NCI-H146 (cell line): ENCODE measurements at places on chromosomes 6 and 20.
A peak's percentile ranks its signal among the peaks of the same experiment; 100 is the strongest.

DNA sequence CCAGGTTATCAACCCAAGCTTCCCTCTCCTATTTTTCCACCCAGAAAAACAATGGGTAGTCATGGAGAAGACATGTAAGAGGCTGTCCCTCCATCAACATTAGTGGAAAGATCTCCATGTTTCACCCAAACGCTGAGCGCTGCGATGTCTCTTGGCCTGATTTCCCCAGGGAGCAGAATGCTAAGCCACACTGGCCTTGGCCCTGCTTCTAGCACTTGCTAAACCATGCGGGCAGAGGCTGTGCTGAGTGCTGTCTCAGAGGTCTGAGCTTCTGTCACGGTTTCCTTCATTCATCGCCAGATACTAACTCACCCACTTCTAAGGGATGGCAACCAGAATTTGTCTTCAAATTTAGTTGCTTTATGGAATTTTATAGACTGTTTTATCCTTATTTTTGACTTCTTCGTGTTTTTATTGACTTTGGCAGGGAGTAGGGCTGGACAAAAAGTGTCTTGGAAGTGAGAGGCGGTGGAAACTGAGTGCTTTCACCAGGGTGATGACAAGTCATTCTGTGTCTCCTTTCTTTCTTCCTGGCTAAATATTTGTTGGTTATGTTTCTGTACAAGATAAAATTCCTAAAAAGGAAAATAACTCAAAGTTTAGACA, 181.4 kb upstream of the UST start:
- no peak for DNase-seq

GRCh38 chr6:39882531-39882899, 51.7 kb downstream of the MOCS1 start:
- DNase-seq, result no peak

- no peak for DNase-seq
Observed at GRCh38 chr20:63163596-63164483, 52.1 kb downstream of the YTHDF1 start.

DNA sequence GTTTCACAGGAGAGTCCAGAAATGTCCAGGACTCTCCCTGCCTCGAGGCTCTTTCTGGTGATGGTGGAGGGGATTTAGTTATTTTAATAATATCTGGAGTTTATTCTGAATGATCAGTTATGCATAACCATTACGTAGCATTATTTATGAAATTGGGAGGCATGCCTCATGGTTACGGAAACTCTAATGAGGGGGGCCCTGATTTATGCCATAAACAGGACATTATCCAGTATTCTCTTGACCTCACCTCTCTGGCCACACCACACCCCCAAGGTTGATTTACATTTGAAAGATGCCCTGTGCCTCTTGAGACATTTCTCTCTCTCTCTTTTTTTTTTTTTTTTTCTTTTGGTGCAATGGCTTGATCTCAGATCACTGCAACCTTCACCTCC, 268.8 kb downstream of the TFAP2C start:
- no peak for DNase-seq

- DNase-seq, result no peak
Observed at GRCh38 chr20:62765021-62765420, 31.3 kb upstream of the MRGBP start.

GRCh38 chr20:25239387-25240370, 8.2 kb upstream of the PYGB start:
- no peak for DNase-seq

GRCh38 chr20:37534401-37535157, 6.9 kb upstream of the BLCAP start:
- peak; percentile 80 for DNase-seq

DNA sequence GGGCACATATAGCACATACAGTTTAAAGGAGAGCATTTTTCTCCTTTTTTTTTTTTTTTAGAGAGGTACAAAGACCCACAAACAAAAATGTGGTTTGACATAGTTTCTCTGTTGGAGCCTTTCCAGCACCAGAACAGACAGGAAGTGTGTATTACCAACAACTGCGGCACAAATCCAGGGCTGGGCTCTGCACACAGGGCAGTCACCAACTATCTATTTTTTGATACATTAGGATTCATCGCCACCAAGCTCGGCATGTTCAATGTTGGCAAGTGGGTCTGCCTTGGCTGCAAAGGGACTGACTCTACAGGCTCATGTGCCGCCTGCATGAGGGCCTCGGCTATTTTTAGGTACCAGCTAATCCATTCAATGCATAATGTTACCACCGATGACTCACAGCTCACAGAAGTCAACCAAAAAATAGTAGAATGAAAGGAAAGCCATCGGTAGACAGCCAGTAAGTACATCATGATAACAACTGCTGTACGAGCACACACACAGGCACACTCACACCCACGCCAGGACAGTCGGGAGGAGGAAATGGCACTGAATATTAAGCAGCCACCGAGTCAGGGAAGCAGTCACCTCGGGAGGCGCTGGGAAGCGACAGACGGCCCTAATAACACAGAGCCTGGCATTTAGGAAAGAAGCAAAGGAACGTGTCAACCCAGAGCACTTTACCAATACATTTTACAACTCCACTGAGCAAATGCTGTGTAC, 81.6 kb downstream of the GMPR start:
- DNase-seq, result peak; percentile 26

DNA sequence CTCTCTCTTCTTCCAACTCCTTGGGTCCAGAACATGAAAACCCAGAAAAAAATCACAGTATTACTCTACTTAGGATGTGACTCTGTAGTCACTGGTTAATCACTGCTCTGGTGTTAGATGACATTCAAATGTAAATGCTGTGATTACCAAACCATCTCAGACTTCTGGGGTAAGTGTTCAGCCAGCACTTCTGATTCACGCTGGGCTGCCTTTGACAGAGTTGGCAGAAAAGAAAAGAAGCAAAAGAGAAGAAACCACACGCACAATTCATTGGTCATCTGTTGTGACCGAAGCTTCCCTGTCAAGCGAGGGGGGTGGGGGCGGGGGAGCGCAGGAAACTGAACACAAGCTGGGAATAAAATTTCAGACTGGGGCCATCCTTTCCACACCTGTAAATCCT, 82.7 kb downstream of the PSMG4 start:
- no peak for DNase-seq

DNA sequence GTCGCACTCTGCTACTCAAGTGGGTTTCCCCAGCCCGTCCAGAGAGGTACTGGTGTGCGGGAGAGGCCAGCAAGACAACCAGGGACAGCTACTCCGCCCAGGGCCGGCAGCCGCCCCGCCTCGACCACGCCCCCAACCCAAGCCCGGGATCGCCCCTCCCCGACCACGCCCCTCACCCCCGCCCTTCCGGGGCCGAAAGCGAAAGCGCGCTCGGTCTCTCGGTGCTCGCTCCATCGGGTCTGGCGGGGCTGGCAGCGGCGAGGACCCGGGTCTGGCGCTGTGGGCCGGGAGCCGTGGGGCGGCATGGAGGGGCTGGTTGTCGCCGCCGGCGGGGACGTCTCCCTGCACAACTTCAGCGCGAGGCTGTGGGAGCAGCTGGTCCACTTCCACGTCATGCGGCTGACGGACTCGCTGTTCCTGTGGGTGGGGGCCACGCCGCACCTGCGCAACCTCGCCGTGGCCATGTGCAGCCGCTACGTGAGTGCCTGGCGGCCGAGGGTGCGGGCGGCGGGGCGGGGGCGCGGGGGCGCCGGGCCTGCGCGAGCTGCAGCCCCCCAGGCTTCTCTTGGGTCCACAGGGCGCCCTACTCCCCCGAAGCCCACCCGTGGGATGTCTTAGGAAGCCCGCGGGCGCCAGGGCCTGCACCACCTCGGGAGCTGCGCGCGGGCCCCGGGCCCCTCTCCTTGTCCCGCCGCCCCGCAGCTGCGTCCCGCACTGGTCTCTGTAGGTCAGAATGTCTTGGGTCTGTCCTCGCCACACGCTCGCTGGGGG, at the start of gene PSMG4:
Gene PSMG4 (plus strand): TSS at position 228 of the 771 bp plus-strand sequence. CDS start 76 bp downstream, at position 304.
- peak; percentile 90 for DNase-seq

DNA sequence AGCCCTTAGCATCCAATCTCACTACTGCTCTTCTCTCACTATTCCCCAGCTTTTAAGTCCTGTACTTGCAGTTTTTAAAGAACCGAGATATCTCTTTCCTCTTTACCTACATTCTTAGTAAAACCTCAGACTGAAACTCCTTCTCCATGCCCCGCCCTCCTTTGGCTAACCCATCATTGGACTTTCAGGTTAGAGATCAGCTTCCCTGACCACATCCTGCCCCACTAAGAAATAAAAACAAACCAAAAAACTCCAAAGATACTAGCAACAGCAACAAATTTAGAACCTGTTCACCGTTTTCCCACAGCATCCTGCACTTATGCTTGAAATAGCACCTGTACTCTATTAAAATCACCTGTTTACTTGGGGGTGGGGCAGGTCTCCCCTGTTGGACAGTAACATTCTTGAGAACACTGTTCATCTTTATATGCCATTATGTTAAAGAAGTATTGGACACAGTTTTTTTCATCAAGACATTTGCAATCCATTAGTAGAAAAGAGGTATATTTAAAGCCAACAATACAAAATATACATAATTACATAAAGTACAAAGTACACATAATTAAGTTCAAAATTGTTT, 16.3 kb upstream of the SMAP1 start:
- DNase-seq, result no peak

GRCh38 chr6:16274885-16275589, 36.6 kb downstream of the GMPR start:
- DNase-seq, result no peak

DNA sequence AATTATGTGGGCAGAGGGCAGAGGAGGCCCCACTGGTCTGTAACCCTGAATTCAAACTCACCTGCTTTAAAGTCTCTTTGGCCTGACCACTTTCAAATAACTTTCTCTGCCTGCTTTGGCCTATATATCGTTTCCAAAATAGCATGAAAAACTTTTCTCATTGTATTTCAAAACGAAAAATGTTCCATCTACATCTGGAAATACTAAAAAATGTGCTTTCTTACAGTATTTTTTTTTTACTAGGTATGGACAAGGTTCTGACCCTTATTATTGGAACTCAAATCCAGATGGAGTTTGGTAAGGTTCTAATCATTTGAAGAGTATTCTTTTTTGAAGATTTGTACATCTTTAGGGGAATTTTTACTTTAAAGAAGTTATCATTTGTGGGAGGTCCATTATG, 241.9 kb downstream of the PAX1 start:
- no peak for DNase-seq

- DNase-seq, result no peak
Observed at GRCh38 chr6:134813146-134813545, 136.8 kb downstream of the ALDH8A1 start.

GRCh38 chr20:8208226-8208625, 76.2 kb downstream of the PLCB1 start:
- DNase-seq, result no peak

GRCh38 chr6:43861212-43861894, 91.3 kb downstream of the VEGFA start:
- DNase-seq, result no peak

- DNase-seq, result no peak
Observed at GRCh38 chr6:168139121-168139520, 60.1 kb upstream of the FRMD1 start.

DNA sequence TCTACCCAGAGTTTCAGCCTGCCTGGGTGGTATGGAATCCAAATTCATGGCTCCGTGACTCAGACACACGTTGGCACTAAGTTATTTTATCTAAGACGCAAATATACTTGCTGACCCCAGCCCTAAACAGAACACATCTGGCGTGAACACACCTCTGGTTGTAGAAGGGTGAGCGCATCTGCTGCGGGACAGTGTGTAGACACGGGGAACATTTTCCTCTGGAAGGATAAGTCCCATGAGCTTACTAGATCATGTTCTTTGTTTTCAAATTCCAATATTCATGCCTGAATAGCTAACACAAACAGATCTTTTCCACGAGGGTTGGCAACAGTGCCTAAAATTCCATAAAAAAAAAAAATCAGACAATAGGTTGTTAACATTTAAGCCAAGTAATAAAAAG, 87.8 kb downstream of the TMEM170B start:
- DNase-seq, result no peak

GRCh38 chr6:76814496-76815458, 648.5 kb downstream of the HTR1B start:
- DNase-seq, result no peak

GRCh38 chr6:30883685-30884520, at the start of gene DDR1:
TSS of gene DDR1 (plus strand) at chr6:30884519. CDS start at chr6:30888730, 4,211 bp downstream.
- peak; percentile 80 for DNase-seq

GRCh38 chr6:126628125-126628524, 288.2 kb downstream of the CENPW start:
- no peak for DNase-seq

- no peak for DNase-seq
Observed at GRCh38 chr6:157461000-157461915, 80.3 kb downstream of the ZDHHC14 start.

DNA sequence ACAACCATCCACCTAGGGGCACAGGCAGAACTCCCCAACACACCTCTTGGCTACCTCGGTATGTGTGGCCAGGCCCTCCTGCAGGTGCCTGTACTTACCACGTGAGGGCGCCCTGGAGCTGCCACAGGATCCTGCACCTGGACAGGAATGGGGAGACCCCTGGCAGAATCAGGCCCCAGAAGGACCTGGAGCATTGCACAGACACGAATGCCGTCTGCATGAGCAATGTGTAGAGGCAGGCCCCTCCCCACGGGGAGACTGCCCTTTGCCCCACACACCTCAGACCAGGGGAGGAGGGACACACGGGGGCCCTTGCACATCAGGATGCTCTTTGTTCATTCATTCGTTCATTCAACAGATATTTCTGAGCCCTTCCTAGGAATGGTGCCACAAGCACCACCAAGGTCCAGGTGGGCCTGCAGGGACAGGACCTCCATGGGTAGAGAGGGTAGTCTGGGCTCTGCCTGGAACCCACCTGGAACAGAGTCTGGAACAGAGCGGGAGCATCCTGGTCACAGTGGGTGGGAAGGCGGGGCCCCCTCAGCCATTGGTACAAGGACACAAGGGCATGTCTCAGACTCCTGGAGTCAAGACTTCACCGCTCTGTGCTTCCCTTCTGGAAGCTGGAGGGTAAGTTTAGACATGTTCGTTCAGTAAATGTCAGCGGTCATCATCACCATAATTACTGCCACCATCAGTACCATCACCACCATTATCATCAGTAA, 32.3 kb downstream of the YTHDF1 start:
- peak; percentile 50 for DNase-seq

DNA sequence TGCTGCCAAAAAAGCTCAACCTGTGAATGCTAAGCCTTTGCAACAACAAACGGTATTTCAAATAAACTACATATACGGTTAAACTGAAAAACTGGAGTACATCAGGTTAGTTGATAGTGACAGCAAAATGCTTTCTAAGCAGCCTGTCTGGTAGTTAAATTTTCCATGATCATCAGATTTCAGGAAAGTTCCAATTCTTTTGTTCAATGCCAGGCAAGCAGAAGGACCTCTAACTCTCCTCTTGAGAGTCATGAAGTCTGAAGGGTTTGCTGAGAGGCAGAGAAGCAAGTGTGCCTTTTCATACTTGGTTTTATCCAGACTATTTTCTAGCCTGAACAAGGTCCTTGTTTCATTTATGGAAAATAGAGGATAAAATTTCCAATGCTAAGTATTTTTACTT, 4.5 kb downstream of the FLRT3 start:
- no peak for DNase-seq

- DNase-seq, result peak; percentile 84
Observed at GRCh38 chr6:113330636-113330946, 526.6 kb upstream of the MARCKS start.

DNA sequence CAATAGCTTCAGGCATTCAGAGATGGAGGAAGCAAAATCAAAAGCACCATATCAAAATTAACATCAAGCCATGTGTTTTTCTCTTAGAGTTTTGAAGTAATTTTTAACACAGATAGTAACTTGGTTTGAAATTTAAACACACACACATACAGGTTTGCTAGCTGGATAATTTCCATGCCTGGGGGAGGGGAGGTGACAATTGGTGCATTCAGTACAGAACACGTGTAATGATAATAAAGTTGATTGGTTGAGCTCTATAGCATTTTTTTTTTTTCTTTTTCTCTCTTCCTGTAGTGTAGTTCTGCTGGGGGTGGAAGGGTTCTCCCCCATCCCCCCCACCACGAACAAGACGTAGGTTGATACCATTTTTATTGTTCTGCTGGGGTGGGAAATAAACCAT, 564.8 kb downstream of the LMBRD1 start:
- no peak for DNase-seq
